AG09309 (cell line): ENCODE measurements at places on chromosomes 11 and 22.

DNA sequence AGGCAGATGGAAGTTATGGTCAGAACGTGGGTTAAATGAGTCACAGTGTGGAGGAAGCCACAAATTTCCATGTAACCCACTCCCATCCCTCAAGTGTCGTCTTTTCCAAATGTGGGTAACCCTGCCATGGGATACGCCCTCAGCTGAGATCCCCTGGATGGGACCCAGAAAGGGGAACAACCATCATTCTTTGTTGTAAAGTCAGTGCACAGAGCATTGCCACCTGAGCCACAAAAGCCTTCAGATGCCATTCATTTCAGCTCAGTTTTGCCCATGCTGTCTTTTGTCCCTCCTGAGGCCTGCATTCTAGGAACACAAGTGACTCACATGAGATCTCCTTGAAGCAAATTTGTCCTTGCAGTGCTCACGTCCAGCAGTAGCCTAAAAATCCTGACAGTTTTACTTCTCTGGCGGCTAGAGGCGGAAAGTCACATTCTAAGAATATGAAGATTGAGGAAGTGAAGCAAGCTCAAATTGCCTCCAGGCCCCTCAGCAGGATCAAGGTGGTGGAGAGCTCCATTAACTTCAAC is 30.6 kb downstream of the MMP13 start:
- DNase-seq, result no peak

DNA sequence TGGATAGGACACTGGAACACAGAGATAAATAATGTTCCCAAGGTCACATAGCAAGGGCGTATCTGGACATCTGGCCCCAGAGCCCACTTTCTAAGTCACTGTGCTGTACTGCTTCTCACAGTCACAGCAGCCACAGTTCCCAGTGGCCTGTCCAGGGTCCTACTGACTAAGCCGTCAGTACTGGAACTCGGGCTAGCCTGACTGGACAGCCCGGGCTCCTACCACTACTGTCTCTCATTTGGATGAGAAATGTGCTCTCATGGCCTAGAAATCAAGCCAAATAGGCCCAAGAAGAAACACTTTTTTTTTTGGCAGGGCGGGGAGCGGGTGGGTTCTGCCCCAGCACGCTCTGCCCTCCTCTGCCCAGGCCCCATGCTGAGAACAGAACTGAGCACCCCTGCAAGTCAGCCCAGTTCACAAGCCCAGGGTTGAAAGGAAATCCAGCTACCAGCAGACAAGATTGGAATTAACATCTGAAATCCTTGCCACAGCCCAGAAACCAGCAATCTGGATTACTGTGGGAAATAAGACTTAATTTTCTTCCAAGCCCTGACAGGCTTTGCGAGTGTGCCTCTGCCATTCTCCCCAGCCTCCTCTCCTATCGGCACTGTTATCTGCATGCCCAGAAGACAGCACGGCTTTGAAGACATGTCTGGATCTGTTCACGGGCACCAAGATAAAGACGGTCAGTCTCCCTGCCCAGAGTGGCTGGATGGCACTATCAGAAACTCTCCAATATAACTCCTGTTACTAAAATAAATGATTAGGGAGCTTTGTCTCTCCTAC is 182.9 kb upstream of the NCAM1 start:
- DNase-seq, result no peak

DNA sequence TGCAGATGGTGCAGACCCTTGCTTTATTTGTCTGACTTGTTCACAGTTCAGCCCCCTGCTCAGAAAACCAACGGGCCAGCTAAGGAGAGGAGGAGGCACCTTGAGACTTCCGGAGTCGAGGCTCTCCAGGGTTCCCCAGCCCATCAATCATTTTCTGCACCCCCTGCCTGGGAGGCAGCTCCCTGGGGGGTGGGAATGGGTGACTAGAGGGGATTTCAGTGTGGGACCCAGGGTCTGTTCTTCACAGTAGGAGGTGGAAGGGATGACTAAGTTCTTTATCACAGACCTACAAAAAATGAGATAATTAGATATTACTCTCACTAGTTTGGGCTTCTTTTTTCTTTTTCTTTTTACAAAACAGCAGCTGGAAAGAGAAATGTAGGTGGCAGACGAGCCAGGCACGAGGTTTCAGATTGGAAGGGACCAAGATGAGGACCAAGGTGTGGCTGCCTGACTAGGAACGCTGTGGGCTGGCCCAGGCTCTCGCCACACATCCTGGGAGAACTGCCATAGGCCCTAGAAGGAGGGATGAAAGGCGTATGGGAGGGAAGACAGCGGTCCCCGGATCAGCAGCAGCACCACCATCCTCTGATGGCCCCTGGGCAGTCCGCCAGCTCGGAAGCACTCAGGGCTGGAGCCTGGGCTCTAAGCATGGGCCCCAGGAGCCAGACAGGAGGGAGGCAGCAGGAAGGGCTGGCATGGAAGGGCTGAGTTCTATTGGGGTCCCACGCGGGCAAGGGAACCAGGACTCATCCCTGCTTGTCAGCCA is 14.2 kb downstream of the TXN2 start:
- no peak for DNase-seq

DNA sequence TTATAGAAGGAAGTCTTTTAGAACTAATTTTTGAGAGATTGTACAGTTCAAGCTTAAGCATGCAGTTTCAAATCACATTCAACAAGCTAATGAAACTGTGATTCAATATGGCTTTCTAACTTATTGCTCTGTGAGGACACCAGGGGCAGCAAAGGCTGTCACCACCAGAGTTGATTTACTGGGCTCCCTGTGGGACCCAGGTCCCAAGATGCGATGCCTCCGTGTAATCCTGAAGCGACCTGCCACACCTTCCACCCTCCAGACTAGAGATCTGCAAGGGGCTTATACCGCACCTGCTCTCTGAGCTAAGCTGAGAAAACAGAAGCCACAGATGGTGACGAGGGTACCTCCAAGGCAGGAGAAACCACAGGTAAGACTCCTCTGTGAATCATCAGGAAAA is 918 bp upstream of the OR51Q1 start:
- no peak for DNase-seq

DNA sequence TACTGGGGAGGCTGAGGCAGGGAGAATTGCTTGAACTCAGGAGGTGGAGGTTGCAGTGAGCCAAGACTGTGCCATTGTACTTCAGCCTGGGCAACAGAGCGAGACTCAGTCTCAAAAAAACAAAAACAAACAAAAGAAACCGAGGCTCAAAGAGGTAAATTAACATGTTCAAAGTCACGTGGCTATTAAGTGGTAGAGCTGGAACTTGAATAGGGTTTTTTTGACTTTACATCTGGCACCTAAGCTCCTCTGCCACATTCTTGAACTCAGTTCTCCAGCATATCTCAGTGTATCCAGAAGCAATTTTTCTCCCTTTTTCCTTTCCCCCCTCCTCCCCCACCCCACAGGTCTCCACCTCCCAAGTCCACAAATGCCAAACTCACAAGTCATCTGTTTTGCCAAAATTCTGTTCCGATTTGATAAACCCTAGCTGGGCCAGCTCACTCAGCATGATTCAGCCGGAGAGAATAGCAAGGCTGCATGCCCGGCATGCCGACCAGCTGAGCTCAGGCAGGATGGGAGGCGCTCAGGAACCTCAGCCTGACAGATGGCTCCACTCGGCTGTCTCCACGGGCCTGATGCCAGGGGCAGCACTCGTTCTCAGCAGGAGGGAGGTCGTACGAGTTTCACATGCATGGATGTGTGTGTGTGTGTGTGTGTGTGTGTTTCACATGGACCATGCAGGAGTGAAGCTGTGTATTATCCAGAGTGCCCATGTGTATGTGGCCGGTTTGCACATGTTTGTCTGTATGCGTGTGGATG is 63.2 kb upstream of the RRAS2 start:
- DNase-seq, result peak; percentile 96

- DNase-seq, result no peak
These were observed 21.0 kb upstream of the TOLLIP start for GRCh38 chr11:1330473-1330872.

DNA sequence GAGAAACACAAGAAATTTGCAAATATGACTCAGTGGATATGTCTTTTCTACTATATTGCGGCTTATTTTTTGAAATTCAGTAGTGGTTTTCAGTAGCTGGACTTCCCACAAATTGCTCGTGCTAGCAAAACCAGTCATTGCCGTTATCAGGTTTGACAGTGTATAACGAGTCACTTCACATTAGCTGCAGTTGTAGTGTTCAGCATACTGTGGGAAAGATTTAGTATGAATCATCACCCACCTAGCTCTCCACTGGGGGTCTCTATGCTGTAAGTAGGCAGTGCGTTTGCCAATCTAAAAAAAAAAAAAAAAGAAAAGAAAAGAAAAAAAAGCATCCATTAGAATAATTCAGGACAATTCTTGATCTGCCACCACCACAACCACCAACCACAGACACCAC is 1318.9 kb downstream of the LRRC4C start:
- no peak for DNase-seq

DNA sequence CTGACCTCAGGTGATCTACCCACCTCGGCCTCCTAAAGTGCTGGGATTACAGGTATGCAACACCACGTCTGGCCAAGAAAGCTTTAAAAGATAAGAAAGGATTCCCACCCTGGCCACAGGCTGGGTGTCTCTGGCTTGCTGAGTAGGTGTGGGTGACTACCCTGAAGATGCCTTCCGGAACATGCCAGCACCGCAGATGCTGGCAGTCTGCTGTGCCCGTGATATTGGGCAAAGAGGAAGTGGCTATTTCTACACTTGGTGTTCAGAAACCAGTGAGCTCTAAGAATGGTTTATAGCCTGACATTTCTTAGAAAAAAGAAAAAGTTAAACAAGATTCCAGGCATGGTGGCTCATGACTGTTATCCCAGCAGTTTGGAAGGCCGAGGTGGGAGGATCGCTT is 6.1 kb downstream of the MRPL11 start:
- DNase-seq, result no peak
